ENCODE measurements at places on chromosomes 4 and X. TPM values are rescaled to one million over a fixed set of nuclear protein-coding genes. Genes with fewer than 3 reads are reported as not detected.

The TRAPPC2 gene
- total RNA-seq, result 15.8 TPM

The MAGEA8 gene
- total RNA-seq, result not detected

The TRO gene
- total RNA-seq, result 6.7 TPM

The KCNIP4 gene
- 0.60 TPM for total RNA-seq

The PNMA6F gene
- total RNA-seq, result not detected

The NRK gene
- total RNA-seq, result 6.3 TPM

The NDST4 gene
- not detected for total RNA-seq

The HEPH gene
- 54.0 TPM for total RNA-seq

The MAP3K15 gene
- total RNA-seq, result not detected

The CEP44 gene
- 11.3 TPM for total RNA-seq

The SPATA18 gene
- 5.8 TPM for total RNA-seq
